Breast epithelium (tissue), 4 donors: ENCODE measurements at places on chromosomes 13 and 19.

DNA sequence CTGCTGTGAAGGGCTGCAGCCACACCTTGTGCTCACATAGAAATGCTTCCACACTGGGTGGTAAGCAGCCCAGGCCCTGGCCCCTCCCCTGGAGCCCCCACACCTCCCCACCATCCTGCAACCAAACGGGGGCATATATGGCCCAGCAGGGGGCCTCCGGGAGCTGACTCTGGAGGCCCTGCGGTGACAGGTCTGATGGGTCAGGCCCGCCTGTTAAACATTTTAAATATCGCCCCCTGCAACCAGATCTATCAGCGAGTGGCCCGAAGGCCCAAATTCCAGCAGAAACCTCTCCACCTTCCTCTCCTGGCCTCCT lies 48.0 kb upstream of the KATNAL1 start:
- H3K4me3 ChIP-seq: no peak overlapping the region
- H3K4me1 ChIP-seq: no peaks in the 10 kb centered on the region
- no peaks in the 10 kb centered on the region for H3K36me3 ChIP-seq
- no peak overlapping the region for H3K27ac ChIP-seq

DNA sequence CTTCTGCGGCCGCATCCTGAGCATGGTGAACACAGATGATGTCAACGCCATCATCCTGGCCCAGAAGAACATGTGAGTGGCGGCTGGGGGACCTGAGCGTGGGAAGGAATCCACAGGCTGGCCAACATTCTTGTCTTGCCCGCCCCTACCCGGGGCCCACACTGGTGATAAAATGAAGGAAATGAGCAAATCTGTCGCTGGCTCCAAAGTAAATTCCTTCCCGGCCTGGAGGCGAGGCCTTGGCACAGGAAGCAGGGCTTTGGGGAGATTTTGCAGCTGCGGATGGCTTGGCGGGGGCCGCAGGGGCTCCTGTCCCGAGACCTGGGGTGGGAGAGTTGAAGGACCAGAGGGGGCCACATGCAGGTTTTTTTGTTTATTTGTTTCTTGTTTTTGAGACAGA lies 4.4 kb downstream of the KXD1 start:
- peaks cover 5% of the 10 kb centered on the region for H3K4me1 ChIP-seq
- peak overlapping the region; percentile 81 for H3K27ac ChIP-seq
- H3K27me3 ChIP-seq: no peaks in the 10 kb centered on the region
- no peak overlapping the region for H3K4me3 ChIP-seq
- peak; percentile 34 for DNase-seq

DNA sequence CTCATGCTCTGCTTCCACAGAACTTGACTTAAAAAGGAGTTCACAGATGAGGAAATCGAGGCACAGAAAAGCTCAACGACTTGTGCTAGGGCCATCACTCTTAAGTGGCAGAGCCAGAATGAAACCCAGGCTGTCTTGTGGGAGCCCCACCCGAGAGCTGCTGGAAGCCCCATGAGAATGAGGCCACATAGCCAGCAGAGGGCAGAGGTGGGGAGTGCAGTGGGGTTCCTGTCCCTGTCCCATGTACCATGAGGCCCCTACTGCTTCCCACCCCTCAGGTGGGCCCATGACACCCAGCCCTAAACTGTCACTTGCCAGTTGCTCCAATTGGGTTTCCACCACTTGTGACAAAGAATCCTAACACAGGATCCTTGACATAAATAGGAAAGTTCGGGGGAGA lies 175.9 kb downstream of the IRS2 start:
- no peaks in the 10 kb centered on the region for H3K4me1 ChIP-seq
- H3K27ac ChIP-seq: no peak overlapping the region
- H3K4me3 ChIP-seq: no peak overlapping the region
- H3K36me3 ChIP-seq: no peaks in the 10 kb centered on the region
- no peaks in the 10 kb centered on the region for H3K27me3 ChIP-seq

GRCh38 chr19:35408284-35409171 lies 37.7 kb downstream of the GPR42 start:
- DNase-seq: no peak
- H3K4me1 ChIP-seq: no peaks in the 10 kb centered on the region
- H3K36me3 ChIP-seq: no peaks in the 10 kb centered on the region

DNA sequence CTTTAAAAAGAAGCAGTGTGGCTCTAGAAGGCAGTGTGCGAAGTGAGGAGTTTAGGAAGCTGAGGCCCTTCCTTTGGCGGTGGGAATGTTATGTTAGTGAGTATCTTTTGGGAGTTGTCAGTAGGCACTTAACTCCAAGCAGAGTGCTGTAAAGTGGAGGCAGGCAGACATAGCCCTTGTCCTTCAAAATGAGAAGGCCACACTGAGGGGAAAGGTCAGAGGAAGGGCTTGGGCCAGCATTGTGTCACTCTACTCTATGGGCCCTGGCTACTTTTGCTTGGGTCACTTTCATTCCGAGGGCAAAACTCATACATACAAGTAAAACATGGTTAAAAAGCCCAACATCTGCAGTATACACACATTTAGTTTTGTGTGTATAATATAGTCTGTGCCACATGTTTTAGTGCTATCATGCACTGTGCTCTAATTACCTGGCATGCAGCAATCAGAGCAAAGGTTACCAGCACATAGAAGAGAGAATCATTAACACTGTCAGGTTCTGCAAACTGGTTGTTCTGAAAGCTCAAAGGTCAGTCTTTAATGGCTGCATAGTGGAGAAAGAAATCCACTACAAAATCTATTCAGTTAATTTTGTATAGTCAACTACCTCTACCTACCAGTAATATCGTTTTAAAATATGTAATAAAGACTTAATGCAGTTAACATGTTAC lies 64.4 kb downstream of the WASF3 start:
- no peaks in the 10 kb centered on the region for H3K27me3 ChIP-seq
- no peak for DNase-seq
- no peaks in the 10 kb centered on the region for H3K4me1 ChIP-seq
- no peak overlapping the region for H3K27ac ChIP-seq
- H3K4me3 ChIP-seq: no peak overlapping the region
